ENCODE measurements at places on chromosomes 1 and 21. TPM values are rescaled to one million over a fixed set of nuclear protein-coding genes. Genes with fewer than 3 reads are reported as not detected.

DNA sequence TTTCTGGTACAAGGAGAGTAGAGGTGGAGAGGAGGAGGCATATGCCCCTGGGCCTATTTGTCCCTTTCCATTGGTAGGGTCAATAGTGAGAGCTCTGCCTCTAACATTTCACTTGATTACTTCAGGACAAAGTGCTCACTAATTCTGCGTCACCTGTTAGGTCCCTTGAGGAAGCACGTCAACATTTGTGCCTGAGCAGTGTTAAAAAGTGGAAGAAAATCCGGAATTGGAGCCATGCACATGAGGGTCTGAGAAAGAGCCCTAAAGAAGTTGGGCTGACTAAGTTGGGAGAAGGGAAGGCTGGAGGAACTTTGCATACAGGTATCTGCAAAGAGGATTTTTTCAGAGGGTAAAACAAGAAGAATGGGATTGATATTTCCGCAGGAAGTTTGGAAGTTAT, 1.9 kb downstream of the SLC25A44 start:
- no peak for DNase-seq

CNR2 gene
- total RNA-seq, result not detected

ZBTB40 gene
- total RNA-seq, result 10.6 TPM

TBX19 gene
- total RNA-seq, result 0.47 TPM

DNA sequence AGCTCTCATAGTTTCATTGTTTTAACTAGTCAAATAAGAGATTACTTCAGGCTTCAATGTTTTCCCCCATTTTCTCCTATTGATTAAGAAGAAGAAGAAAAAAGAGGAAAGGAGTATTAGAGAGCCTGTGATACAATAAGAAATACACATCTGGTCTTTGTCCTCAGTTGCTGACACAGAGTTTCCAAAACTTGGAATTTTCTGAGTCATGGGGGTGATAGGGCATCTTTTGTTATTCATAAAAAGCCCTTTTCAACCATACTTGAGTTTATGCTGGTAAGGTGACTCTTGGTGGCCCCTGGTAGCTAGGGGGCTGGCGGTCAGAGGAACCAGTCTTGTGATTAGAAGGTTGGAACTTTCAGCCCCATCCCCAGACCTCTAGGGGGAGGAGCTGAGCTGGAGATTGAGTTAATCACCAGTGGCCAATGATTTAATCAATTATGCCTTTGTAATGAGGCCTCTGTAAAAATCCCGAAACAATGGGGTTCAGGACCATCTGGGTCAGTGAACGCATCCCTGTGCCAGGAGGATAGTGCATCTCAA, 28.9 kb upstream of the KLF18 start:
- DNase-seq, result no peak

DNA sequence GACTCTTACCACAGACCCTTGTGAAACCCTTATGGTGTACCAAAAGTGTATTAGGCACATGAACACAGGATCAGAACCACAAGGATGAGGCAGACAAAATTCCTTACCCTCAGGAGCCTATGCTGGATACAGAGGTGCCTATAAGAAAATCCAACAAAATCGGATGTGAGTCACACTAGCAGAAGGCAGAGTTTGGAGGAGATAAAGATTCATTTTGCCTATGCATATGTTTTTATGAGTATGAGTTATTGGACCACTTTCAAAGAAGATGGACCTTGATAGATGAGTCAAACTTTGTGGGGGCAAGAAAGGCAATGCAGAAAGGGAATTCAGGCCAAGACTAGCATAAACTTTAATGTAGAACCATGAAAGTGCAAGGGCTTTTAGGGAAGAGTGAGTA, 17.0 kb downstream of the CAMK1G start:
- no peak for DNase-seq

- DNase-seq, result no peak
These were observed 40.2 kb upstream of the VWA5B1 start for GRCh38 chr1:20250340-20250989.

DNA sequence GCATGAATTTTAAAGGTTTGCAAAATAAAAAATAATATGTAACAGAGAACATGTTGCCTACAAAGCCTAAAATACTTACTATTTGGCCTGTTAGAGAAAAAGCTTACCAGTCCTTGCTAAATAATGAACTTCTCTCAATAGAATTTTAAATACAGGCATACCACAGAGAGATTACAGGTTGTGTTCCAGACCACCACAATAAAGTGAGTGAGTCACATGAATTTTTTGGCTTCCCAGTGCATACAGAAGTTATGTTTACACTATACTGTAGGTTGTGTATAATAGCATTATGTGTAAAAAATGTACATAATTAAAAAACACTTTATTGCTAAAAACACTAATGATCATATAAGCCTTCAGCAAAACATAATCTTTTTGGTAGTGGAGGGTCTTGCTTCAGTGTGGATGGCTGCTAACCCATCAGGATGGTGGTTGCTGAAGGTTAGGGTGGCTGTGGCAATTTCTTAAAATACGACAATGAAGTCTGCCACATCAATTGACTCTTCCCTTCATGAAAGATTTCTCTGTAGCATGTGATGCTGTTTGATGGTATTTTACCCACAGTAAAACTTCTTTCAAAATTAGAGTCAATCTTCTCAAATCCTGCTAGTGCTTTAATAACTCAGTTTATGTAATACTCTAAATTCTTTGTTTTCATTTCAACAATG, 48.6 kb downstream of the SCYL3 start:
- no peak for DNase-seq

SCNM1 gene
- 62.9 TPM for total RNA-seq

FCGR3B gene
- not detected for total RNA-seq

DNA sequence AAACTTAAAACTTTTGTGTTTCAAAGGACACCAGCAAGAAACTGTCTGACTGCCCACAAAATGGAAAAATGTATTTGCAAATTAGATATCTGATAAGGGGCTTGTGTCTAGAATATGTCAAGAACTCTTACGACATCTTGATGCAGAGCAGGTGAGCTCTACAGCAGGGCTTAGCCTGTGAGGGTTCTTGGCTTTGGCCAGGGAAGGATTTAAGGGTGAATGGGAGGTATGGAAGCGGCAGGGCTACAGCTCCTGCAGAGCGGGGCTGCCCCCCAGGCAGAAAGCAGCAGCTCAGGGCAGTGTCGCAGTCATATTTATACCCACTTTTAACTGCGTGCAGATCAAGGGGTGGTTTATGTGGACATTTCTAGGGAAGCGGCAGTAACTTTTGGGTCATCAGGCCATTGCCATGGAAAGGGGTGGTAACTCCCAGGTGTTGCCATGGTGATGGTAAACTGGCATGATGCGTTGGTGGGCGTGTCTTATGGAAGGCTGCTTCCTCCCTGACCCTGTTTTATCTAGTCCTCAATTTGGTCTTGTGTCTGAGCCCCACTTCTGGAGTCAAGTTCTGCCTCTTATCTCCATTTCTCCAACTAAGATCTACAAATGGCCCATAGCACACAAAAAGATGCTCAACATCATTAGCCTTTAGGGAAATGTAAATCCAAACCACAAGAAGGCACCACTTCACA, 23.2 kb downstream of the MORN1 start:
- DNase-seq, result no peak

FMO1 gene
- not detected for total RNA-seq

GRCh38 chr1:165383067-165383466, 26.6 kb upstream of the LMX1A start:
- DNase-seq, result no peak

GUCA2B gene
- total RNA-seq, result not detected

DNA sequence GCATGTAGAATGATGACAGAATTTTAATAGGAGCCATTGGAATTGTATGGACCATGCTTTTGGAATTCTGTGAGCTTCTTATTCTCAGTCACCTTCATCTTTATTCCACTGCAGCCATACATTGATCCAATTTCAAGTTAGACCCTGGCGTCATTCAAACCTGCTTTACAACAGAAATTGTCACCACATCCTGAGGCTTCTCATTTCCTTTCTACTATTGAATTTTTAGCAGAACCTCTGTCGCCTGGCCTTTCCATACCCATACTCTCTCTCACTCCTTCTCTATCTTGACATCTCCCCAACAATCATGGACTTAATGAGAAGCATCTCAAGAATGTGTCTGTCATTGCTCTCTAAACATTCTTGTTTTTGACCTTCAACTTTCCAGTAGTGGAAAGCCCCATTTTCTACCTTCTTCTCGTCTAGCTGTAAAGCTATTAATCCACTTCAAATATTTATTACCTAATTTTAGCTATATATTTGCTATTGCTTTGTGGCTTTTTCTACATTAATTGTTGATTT, 74.1 kb downstream of the CRB1 start:
- DNase-seq, result no peak

DNA sequence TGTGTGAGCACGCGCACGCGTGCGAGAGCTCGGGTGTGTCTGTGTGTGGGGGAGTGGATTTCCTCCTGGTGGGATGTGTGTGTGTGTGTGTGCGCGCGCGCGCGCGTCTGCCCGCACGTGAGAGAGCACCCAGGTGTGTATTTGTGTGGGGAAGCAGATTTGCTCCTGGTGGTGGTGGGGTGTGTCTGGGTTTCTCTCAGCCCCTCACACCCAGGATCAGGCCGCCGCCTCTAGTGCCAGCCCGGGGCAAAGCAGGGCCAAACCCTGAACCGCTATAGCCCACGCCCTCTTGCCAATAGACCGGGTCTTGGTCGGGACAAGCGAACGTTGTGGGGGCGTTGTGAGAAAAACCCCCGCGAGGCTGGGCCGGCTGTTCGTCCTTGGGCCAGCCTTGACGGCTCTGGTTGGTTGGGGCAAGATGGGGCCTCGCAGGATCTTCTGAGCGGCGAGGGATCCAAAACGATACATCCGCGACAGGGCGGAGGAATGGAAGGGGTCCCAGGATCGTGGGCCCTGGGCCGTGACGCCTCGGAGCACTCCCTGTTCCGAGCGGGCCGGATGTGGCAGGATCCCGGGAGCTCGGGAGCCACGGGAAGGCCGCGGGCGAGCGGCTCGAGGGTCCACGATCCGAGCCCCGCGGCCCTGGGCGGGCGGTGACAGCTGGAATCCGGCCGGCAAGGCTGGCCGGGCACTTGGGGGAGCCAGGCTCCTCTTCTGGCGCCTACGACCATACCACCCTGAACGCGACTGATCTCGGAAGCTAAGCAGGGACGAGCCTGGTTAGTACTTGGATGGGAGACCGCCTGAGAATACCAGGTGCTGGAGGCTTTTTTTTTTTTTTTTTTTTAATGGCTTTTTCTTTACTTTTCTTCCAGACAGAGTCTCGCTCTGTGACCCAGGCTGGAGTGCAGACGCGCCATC, 68.2 kb downstream of the RNF187 start:
- no peak for DNase-seq

DNA sequence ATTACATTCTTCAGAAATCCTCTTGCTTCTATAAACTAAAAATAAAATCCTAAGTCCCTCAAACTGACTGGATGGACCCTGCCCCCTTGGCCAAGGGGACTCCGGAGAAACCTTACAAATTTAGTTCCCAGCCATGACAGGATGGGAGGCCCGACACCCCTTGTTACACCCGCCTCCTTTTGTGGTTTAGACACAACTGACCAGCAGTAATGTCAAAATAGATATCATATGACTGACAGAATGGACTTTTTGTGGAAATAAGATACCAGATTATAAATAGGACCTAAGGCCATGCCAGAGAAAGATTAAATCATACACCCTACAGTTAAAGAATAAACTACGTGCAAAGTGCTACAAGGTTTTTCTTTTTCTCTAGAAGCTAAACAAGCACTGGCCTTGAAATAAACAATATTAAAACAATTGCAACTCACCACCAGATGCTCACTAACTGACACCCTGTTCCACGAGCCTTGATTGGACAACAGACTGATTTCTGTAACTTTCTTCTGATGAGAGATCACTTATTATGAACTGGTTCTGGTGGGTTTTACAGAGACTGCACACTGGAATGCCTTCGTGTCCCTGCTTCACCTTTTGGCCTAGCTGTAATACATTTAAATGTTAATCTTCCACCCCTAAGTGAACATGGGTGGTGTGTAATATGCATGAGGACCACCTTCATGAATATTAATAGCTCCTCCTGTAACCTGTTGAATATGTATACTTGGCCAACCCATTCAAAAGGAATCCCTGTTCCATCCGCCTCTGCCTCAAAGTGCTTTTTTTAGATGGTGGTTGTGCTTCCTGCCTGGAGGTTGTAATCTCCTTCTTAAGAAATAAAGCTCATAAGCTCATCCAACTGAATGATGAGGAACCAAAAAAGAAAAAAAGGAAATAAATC, 99.6 kb downstream of the ODF2L start:
- DNase-seq, result no peak

DNA sequence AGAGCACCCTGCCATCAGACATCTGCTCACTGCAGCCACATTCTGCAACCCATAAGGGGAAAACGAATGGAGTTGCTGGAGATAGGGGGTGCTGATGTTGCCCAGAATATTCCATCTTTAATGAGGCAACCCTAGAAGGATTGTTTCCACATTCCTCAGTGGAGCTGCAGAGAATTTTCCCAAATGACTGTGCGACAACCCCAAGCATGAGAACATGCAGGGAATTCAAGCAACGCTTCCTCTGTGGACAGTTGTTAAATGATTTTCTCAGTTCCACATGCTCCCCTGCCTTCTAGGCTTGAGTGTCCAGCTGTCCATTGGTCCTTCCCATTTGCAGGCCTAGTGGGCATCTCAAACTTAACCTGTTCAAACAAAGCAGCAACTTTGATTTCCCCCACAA, 20.5 kb upstream of the UBL4B start:
- DNase-seq, result no peak

DNA sequence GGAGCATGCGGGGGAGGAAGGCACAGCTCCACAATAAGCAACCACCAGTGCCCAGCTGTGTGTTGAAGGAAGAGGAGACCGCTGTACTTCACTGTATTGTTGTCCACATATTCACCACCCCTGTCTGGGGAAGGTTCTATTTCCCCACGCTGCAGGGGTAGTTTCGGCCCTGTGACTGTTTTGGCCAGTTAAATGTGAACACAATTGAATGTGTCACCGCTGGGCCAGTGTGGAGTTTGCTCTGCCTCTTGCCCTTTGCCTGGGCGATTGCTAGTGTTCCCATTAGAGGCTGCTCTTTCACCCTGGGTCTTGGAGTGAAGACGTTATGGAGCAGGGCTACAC, 32.6 kb downstream of the UBE4B start:
- peak; percentile 52 for DNase-seq

DNA sequence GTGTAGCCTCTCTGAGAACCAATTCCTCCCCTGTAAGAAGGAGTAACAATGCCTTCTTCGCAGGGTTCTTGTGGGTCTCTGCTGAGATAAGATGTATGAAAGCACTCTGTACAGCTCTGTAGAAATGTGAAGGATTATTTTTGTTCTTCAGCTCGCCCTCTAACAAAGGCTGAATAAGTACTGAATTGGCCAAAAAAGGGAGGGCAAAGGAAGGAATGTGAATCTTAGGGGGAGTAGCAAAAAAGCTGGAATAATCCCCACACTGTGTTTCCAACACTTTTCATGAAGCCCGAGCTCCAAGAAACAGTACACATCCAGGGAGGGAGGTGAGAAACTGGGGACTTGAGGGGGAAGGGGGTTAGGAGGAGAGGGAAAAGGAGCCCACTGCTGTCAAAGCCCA, 14.0 kb upstream of the SLC41A1 start:
- no peak for DNase-seq

CELA3A gene
- total RNA-seq, result not detected

Data from SJSA1 (cell line).